Left renal cortex interstitium (tissue), 4 donors: ENCODE measurements at places on chromosomes 4 and X. TPM values are rescaled to one million over a fixed set of nuclear protein-coding genes. Genes with fewer than 3 reads are reported as not detected.
A peak's percentile ranks its signal among the peaks of the same experiment; 100 is the strongest.

- no peak for DNase-seq
Measured at GRCh38 chr4:163164591-163164990, 2.1 kb downstream of the NAF1 start.

GRCh38 chr4:175376287-175376977 lies 435.6 kb downstream of the GPM6A start:
- DNase-seq, result no peak

Gene TMEM150C
- 26.5 TPM for polyA plus RNA-seq

- DNase-seq, result no peak
Measured at GRCh38 chr4:37465296-37465695, 220.8 kb downstream of the NWD2 start.

DNA sequence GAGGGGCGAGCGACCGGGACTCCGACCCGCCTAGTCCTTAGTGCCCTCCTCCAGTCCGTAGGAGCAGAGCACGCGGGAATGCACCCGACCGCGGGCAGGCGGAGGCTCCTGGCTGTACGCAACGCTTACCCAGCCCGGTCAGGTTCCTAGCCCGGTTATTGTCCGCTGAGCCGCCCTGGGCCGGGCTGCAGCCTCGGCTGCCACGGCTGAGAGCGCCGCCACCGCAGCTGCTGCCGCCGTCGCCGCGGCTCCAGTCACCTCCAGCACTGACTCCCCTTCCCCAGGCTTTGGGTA lies at the start of gene AMER1:
TSS of gene AMER1 (minus strand) at position 268 of the 294 bp plus-strand sequence. CDS start 12,422 bp downstream, outside the sequence.
- no peak for DNase-seq

GRCh38 chr4:87232216-87232615 lies 11.8 kb upstream of the KLHL8 start:
- no peak for DNase-seq

- no peak for DNase-seq
Measured at GRCh38 chr4:25939330-25939729, 25.3 kb downstream of the SMIM20 start.

Gene RAB33A
- 0.96 TPM for polyA plus RNA-seq

GRCh38 chr4:86593688-86594558 lies at the start of gene PTPN13:
PTPN13 (plus strand) TSS chr4:86594315; CDS start chr4:86635257, 40,942 bp downstream.
- DNase-seq, result peak; percentile 96

GRCh38 chr4:6475492-6476020 lies 3.1 kb upstream of the PPP2R2C start:
- no peak for DNase-seq

Gene GALNTL6
- polyA plus RNA-seq, result 1.3 TPM

Gene SPIN2B
- 23.5 TPM for polyA plus RNA-seq

Gene CITED1
- 23.1 TPM for polyA plus RNA-seq

DNA sequence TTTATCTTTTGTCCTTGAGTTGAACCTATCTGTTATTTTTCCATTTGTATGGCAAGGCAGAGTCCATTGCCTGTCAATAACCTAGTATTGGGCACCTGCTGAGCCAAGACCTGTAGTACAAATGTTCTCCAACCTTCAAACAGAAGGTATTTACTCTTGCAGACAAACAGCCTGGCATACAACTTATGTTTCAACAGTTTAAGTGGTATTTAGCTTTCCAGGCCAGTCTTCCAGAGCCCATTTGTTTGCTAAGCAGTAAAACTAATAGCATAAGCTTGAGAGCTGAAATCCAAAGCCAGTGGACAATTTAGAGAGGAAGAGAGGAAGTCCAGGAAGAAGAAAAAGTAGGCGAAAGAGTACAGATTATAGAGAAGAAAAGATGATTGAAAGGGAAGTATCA lies 979.3 kb downstream of the GLUD2 start:
- DNase-seq, result no peak

Gene ERAS
- polyA plus RNA-seq, result not detected

GRCh38 chrX:809081-809480 lies 178.5 kb downstream of the SHOX start:
- no peak for DNase-seq

Gene NDP
- polyA plus RNA-seq, result 4.0 TPM

GRCh38 chrX:109925656-109926055 lies 77.3 kb upstream of the TMEM164 start:
- DNase-seq, result no peak

DNA sequence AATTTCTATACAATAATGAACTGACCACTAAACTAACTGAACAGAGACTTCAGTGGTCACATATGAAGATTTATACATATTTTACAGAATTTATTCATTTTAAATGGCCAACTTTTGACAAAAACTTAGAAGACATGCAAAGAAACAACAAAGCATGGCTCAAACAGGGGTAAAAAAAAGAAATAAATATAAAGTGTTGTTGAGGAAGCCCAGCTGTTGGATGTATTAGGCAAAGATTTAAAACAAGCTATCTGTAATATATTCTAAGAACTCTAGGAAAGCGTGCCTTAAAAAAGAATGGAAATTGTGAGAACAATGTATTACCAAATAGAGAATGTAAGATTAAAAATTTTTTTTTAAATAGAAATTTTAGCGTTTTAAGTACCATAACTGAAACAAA lies 210.9 kb upstream of the HTR2C start:
- DNase-seq, result no peak

DNA sequence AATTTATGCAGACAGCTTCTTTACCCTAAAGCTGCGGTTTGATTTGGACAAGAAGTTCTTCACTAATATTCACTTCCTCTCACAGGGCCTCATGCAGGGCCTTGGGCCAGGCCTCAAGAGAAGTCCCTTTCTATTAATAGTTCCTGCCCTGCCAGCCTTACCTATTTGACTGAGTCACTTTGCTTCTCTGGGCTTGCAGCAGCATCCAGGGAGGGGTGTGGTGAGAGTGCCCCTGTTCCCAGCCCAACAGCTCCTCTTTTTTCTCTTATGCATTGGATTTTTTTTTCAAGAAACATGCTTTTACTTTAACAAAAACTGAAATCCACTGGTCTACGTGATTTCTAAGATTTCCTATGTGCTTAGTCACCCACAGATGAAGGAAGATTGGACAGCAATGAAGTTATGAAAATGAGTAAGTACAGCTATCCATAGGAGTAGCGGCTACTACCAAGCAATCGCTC lies 26.7 kb downstream of the FAM156B start:
- no peak for DNase-seq

GRCh38 chrX:153507484-153508178 lies 9.8 kb upstream of the ATP2B3 start:
- DNase-seq, result no peak
